ENCODE measurements at places on chromosomes 4 and X. TPM values are rescaled to one million over a fixed set of nuclear protein-coding genes. Genes with fewer than 3 reads are reported as not detected.

The CDKL2 gene
- 1.2 TPM for total RNA-seq

The PDE6B gene
- total RNA-seq = 18.1 TPM

The EDNRA gene
- not detected for total RNA-seq

The SLC38A5 gene
- 45.0 TPM for total RNA-seq

The DRP2 gene
- total RNA-seq = 0.47 TPM

The GLRA2 gene
- total RNA-seq = not detected

The TMSB15A gene
- 1.5 TPM for total RNA-seq

The AMBN gene
- not detected for total RNA-seq

The NALF2 gene
- total RNA-seq = 0.29 TPM

DNA sequence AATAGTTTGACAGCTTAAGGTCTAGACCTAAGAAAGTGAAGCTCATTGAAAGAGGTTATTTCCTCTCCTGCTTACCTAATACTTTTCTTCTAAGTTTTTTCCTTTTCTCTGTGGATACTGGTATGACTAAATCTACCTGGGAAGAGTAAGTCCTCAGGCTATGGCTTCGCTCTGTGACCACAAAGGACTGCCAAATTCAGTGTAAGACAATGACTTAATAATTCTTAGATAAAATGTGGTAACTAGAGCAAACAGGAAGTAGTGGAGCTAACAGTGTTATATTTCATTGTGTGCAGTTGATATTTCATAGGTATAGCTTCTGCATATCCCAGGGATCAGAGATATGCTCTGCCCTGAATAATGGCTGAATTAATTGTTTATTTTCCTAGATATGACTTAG, 418.9 kb downstream of the CCSER1 start:
- DNase-seq = no peak
- no peaks in the 10 kb centered on the region for H3K36me3 ChIP-seq
- H3K27ac ChIP-seq = no peak overlapping the region
- H3K4me3 ChIP-seq = no peak overlapping the region
- no peaks in the 10 kb centered on the region for H3K27me3 ChIP-seq

DNA sequence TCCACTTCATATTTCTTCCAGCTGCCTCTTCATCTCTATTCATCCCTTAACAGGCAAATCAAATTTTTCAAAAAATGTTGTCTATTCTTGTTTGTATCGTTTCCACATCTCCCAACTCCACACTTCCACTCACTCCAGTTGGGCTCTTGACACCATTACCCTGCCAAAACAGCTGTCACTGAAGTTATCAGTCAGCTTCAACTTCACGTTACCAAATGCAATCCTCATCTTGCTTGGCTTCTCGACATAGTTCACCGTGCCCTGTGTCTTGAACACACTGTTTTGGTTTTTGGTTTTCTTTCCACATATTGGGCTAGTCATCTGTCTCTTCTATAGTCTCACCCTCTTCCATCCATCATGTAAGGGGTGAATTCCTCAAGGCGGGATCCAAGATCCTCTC, 65.2 kb downstream of the GALNT7 start:
- H3K4me3 ChIP-seq = no peak overlapping the region
- DNase-seq = no peak
- no peaks in the 10 kb centered on the region for H3K36me3 ChIP-seq
- H3K27ac ChIP-seq = no peak overlapping the region

DNA sequence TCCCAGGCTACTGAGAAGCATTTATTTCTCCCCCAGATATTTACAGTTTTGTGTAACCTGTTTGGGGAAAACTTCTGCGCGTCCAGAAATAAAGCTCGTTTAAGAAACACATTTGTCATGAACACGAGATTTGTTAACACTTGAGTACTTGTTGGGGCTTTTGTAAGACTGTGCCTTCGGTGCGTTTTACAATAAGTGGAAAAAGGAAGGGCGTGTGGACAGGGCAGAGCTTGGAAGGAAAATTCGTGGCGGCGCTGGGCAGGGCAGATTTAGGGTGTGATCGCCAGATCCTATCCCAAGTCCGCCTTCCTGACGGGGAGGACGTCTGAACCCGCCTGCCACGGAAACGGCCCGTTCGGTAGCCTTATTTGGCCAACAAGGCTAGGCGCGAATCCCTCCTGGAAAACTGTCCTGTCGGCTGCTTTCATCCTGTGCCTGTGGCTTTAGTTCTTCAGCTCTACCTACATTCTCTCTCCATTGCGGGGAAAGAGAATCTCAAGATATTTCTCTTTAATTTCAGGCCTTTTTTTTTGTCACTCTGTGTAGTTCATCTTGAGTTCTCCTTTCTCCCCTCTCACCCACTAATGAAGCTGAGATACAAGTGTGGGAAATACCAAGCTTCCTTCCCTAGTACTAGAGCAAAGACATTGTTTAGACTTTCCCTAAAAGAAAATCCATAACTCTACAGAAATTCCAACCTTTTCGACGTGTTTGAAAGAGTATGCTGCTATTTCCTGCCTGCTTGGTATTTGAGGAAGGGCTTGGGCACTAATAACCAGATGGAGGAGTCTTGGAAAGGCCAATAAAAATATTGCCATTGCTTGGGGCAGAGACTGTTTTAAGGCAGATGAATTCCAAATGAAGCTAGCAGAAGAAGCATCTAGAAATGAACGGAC, 982 bp downstream of the PDLIM5 start:
- peak; percentile 18 for DNase-seq
- H3K36me3 ChIP-seq = peaks cover 5% of the 10 kb centered on the region
- H3K27ac ChIP-seq = no peak overlapping the region
- peaks cover 28% of the 10 kb centered on the region for H3K4me1 ChIP-seq

DNA sequence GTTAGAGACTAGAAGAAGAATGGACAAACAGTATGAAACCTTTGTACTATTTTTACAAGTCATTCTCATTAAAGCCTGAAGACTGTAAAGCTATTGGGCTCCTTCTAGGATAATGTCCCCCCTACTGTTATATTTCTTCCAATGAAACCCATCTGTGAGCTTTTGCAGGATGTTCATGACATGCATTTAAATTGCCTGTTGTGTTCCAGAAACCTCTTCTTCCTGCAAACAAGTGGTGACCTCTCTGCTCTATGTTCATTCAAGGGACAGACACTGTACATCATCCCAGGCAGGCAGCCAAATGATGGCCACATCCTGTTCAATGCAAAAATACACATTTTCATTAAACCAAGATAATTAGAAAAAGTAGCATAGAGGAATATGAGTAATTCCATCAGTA, 128.0 kb downstream of the C4orf33 start:
- H3K27ac ChIP-seq = no peak overlapping the region
- no peaks in the 10 kb centered on the region for H3K36me3 ChIP-seq
- peaks cover 2% of the 10 kb centered on the region for H3K27me3 ChIP-seq
- no peaks in the 10 kb centered on the region for H3K4me1 ChIP-seq
- no peak for DNase-seq

GRCh38 chr4:173347467-173347866, 13.3 kb upstream of the HMGB2 start:
- H3K27me3 ChIP-seq = peaks cover 8% of the 10 kb centered on the region
- no peak overlapping the region for H3K4me3 ChIP-seq
- no peaks in the 10 kb centered on the region for H3K36me3 ChIP-seq
- H3K4me1 ChIP-seq = no peaks in the 10 kb centered on the region
- DNase-seq = no peak

DNA sequence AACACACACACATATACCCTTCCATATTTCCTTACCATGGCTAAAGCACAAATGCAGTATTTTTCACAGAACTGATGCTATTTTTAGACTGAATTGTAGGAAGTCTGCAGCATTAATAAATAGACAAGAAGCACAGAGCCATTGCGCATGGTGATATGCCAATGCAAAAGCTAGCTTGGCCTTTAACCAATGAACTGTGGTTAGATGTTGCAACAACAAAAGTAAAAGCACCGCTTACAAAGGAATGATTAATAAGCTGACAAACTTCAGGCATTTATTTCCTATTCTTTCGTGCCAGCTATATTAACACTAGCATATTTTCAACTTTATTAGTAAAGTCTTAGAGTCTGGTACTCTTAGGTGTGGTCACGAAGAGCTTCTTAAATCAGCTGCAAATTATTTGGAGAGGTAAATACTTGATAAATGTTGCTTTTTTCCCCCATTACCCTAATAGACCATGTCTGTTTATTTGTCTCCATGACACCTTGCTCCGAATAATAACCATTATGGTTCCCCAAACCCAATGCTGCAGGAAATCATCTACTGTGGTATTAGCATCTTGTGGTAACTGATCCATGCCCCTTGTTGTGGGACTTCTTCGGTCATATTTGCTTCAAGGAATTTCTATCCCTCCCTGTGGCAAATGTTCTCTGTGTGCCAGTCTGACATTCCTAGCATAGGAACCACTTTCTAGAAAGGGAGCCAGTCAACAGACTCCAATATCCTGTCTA, 306.1 kb upstream of the TAPT1 start:
- H3K27me3 ChIP-seq = no peaks in the 10 kb centered on the region
- no peak overlapping the region for H3K4me3 ChIP-seq
- no peaks in the 10 kb centered on the region for H3K4me1 ChIP-seq
- no peak for DNase-seq
- no peaks in the 10 kb centered on the region for H3K36me3 ChIP-seq

DNA sequence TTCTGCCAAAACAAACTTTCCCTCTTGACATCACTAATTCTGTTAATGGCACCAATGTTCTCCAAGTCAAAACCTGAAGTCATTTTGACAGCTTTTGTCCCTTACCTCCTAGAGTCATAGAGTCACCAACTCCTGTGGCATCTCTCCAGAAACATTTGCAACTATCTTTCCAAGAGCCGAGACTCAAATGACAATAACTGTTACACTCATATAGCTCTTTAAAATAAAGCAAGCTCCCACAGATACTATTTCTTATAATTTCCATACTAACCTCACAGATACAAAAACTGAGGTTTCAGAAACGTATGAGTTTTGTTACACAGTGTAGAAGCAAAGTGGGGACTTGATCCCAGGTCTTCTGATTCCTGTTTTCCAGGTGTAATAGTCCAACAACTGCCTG, 18.3 kb downstream of the GPRIN3 start:
- peaks cover 93% of the 10 kb centered on the region for H3K4me1 ChIP-seq
- H3K4me3 ChIP-seq = peak overlapping the region; percentile 56
- no peaks in the 10 kb centered on the region for H3K27me3 ChIP-seq
- peak overlapping the region; percentile 77 for H3K27ac ChIP-seq

DNA sequence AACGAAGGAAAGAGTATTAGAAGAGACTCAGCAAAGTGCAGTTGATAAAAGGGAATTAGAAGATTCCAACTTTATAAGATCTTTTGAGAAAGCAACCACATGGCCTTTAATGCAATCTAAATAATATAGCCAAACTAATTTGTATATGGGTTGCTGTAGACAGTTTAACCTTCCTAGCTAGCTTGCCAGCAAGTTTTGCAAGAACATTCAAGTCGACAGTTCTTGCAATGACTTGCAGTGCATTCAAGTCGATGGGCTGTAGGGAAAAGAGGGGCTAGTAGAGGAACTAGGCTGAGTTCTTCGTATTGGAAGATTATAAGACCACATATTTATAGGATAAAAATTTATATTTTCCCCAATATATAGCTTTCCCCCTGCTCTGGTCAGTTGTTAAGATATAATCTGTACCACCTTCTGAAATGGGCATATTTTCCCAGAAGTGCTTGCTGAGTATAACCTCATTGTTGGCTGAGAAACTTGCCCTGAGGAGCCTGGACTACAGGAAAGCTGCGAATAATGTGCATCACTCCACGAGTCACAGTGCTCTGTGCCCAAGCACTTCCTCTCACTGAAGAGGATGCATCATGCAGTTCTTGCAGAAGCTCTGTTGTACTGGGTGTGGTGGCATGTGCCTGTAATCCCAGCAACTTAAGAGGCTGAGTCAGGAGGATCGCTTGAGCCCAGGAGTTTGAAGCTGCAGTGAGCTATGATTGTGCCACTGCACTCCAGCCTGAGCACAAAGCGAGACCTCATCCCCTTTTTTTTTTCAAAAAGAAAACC, 56.7 kb downstream of the DOCK11 start:
- H3K27me3 ChIP-seq = no peaks in the 10 kb centered on the region
- H3K27ac ChIP-seq = no peak overlapping the region
- peaks cover 33% of the 10 kb centered on the region for H3K4me1 ChIP-seq
- no peak overlapping the region for H3K4me3 ChIP-seq
- H3K36me3 ChIP-seq = peaks cover 9% of the 10 kb centered on the region

DNA sequence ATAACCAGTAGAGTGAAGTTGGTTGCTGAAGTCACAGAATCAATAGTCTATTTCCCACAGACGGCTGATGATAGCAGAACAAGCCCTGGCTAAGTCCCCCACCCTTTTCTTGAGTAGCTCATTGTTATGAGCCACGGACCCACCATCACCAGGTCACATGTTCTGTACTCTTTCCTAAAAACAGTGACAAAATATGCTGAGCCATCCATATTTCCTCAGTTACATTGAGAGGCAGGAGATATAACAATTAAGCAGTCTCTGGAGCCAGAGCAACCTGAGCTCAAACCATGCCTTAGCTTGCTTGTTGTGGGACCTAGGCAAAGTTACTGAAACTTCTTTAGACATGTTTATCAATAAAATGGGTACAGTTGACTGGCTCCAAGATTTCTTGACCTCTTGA, 2.9 kb upstream of the CSTF2 start:
- peaks cover 7% of the 10 kb centered on the region for H3K4me1 ChIP-seq
- H3K27ac ChIP-seq = no peak overlapping the region
- peaks cover 2% of the 10 kb centered on the region for H3K27me3 ChIP-seq

DNA sequence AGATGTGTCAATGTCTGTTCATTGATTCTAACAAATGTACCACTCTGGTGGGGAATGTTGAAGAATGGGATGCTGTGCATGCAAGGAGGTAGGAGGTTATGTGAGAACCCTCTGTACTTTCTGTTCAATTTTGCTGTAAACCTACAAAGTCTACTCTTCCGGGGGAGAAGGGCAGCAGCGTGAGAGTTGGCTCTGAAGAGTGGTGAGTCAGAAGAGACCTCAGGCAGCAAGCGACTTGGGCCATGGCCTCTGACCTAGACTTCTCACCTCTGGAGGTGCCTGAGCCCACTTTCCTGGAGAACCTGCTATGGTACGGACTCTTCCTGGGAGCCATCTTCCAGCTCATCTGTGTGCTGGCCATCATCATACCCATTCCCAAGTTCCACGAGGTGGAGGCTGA, 26.7 kb downstream of the MANBA start:
- H3K36me3 ChIP-seq = peaks cover 28% of the 10 kb centered on the region
- no peaks in the 10 kb centered on the region for H3K27me3 ChIP-seq
- H3K4me1 ChIP-seq = peaks cover 23% of the 10 kb centered on the region
- no peak for DNase-seq
- H3K4me3 ChIP-seq = no peak overlapping the region

- H3K4me1 ChIP-seq = no peaks in the 10 kb centered on the region
- H3K27me3 ChIP-seq = no peaks in the 10 kb centered on the region
- H3K36me3 ChIP-seq = peaks cover 52% of the 10 kb centered on the region
- no peak overlapping the region for H3K27ac ChIP-seq
- H3K4me3 ChIP-seq = no peak overlapping the region
Observed at GRCh38 chr4:169530048-169530447, 82.3 kb downstream of the NEK1 start.

GRCh38 chr4:55033296-55033695, 92.1 kb downstream of the KDR start:
- H3K4me3 ChIP-seq = no peak overlapping the region
- DNase-seq = no peak
- H3K27me3 ChIP-seq = peaks cover 26% of the 10 kb centered on the region

GRCh38 chr4:24411299-24411698, 173.1 kb downstream of the DHX15 start:
- no peak overlapping the region for H3K4me3 ChIP-seq
- H3K27ac ChIP-seq = no peak overlapping the region
- no peaks in the 10 kb centered on the region for H3K36me3 ChIP-seq
- no peaks in the 10 kb centered on the region for H3K4me1 ChIP-seq

- H3K4me1 ChIP-seq = no peaks in the 10 kb centered on the region
- no peak overlapping the region for H3K4me3 ChIP-seq
- no peak for DNase-seq
- no peaks in the 10 kb centered on the region for H3K27me3 ChIP-seq
Observed at GRCh38 chr4:41379230-41379629, 122.5 kb downstream of the UCHL1 start.

- H3K4me3 ChIP-seq = no peak overlapping the region
- DNase-seq = no peak
- H3K4me1 ChIP-seq = peaks cover 6% of the 10 kb centered on the region
- peaks cover 2% of the 10 kb centered on the region for H3K27me3 ChIP-seq
Observed at GRCh38 chr4:122917731-122918130, 4.7 kb downstream of the NUDT6 start.
